Glutamatergic neuron (in vitro differentiated cells): ENCODE measurements at places on chromosomes 7 and 10.

DNA sequence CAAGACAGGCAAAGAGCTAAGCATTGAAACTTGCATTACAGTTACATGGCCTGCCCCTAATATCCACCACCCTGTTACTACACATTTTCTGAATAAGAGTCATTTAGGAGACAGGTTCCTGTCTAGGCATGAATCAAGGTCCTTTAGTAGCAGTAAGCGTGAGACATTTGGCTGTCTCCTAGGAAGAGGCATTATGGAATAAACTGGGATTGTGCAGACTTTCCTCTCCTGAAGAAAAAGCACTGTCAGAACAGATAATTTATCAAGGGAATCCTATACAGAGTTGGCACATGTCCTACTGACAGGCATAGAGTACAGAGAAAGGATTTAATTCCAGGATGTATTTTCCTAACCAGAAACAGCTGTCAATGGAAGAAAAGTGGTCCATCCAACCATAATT is 111.9 kb downstream of the INHBA start:
- DNase-seq = no peak

- no peak for DNase-seq
Observed at GRCh38 chr7:77674878-77675277, 21.4 kb upstream of the RSBN1L start.

DNA sequence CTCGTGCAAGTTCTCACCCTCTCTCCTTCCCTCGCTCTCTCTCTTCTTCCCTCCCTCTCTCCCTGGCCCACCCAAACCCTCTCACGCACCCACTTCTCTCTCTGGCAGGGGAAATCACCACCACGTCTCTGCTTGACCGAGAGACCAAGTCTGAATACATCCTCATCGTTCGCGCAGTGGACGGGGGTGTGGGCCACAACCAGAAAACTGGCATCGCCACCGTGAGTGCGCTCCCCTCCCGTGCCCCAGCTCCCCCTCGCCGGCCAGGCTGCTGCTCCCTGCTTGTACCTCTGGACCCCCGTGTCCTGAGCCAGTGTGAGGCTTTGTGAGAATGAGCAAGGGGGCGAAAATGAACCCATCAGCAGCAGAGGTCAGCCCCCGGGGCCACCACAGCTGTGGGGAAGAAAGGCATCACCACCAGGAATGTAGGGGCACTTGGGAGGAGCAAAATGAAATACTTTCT is 25.5 kb downstream of the C10orf105 start:
- no peak for DNase-seq

DNA sequence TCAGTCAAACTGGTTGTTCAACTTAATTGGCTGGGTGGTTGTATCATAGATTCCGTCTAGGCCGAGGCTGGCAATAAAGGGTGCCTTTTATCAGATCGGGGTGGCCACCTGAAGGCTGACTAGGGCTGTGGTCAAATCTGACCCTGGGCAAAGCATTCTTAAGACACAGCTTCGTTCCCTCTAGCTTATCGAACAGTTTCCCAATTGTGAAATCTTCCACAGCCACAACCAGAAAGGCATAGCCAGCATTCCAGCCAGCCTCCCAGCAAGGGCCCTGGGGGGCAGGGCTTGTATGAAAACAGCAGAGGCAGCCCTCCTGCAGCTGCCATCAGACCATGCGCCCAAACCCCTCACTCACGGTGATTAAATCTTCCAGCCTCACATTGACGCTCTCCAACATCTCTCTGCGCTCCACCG is 42.5 kb upstream of the TMEM213 start:
- peak; percentile 20 for DNase-seq

GRCh38 chr10:22310928-22311327 is 5.3 kb upstream of the COMMD3 start:
- DNase-seq = no peak

DNA sequence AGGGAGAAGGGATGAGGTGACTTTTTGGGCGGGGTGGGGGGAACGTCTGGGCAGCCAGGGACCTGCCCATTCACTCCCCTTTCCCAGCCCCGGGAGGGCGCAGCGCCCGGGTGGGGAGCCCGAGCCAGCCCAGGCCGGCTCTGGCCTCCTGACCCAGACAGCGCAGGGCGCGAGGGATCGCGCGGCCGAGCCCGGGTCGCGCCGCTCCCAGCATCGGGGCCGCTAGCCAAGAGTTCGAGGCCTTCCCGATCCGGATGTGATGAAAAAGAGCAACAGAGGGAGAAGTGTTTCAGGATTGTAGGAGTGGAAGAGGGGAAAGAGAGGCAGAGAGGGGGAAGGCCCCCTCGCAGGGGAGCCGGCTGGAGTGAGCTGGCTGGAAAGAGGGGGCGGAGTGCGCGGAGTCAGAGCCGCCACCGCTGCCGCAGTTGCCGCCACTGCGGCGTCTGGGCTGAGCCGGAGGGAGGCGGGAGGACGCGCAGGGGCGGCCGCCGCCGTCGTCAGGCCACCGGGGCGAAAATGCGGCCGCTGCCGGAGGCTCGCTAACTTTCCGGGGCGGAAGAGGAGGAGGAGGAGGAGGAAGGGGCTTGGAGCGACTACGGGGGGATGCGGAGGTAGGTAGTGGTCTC is at the start of gene MDFIC:
TSS of gene MDFIC (plus strand) at position 69 of the 626 bp plus-strand sequence. CDS start 940 bp downstream, outside the sequence.
- peak; percentile 56 for DNase-seq

GRCh38 chr10:118259288-118259906 is 82.7 kb downstream of the FAM204A start:
- DNase-seq = peak; percentile 89

GRCh38 chr10:102120991-102121738 is 997 bp upstream of the LDB1 start:
- peak; percentile 79 for DNase-seq

GRCh38 chr10:113920875-113921274 is 66.4 kb downstream of the NHLRC2 start:
- no peak for DNase-seq

DNA sequence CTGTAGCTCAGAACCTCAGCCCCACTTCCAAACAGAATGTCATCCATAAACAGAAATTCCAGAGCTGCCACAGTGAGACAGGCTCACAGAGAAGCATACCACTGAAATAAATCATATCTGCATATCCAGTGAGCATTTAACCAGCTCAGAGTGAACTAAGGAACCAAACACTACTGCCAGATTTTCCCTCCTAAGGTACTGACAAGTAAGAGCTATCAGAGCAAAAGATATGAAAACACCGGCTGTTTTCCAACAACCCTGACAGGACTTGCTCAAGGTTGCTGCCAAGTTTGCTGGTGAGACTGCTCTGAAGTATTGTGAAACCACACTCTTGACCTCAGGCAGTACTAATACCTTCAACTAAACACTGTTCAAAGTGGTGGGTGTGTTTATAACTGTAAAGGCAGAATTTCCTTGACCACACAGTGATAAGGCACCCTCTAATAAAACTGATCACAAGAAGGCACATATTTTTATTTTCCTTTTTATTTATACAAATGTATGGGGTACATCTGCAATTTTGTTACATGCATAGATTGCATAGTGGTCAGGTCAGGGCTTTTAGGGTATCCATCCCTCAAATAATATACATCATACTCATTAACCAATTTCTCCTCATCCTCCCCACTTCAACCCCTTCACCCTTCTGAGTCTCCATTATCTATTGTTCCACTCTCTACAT is 18.3 kb downstream of the SGMS1 start:
- no peak for DNase-seq

GRCh38 chr10:78209970-78210369 is 176.3 kb downstream of the RPS24 start:
- DNase-seq = no peak

DNA sequence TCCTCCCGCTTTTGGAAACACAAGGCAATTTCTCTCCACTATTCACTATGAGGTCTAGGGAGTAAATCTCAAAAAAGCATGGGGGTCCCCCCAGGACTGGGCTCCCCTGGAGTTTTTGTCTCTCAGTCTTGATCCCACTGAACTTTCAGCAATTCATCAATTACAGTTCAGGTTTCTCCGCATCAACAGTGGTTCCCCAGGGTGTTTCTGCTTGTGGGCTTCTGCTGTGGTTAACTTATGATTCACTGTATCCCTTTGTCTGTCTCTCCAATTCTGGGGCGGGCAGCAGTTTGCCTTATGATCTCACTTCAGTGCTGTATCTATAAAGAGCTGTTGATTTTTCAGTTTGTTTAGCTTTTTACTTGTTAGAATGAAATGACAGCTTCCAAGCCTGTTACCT is 142.6 kb upstream of the CDC14C start:
- no peak for DNase-seq

DNA sequence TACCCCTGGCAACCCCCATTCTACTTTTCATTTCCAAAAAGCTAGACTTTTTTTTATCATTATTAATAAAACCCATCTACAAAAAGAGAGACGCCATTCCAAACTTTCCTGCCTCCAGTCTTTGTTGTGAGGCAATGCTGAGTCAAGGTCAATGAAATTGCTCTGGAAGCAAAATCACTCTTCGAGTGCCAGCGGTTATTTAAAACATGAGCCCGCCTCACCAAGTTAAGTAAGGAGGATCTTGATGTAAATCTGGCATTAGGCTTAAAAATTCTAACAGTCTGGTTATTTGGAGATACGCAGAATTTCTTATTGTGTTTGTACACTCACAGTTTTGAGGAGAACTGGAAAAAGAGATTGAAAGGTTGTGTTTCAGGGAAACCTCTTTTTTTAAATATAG is 1196.3 kb downstream of the TYW1 start:
- no peak for DNase-seq

DNA sequence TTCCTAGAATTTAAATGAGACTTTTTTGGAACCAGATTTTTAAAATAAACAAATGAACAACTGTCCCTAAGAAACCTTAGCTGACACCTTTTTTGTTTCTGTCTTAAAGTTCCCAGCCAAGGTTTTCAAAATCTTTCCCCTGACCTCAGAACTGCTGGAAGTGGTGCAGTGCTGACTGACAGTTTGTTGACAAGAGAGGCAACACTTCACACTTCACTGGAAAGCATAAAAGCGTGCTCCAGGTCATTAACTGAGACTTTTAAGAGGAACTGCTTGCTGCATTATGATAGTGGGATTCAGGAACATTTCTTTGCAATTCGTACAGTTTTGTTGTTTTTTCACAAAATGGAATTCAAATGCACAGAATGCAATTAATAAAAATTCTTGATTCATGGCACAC is 36.2 kb downstream of the SYPL1 start:
- no peak for DNase-seq

DNA sequence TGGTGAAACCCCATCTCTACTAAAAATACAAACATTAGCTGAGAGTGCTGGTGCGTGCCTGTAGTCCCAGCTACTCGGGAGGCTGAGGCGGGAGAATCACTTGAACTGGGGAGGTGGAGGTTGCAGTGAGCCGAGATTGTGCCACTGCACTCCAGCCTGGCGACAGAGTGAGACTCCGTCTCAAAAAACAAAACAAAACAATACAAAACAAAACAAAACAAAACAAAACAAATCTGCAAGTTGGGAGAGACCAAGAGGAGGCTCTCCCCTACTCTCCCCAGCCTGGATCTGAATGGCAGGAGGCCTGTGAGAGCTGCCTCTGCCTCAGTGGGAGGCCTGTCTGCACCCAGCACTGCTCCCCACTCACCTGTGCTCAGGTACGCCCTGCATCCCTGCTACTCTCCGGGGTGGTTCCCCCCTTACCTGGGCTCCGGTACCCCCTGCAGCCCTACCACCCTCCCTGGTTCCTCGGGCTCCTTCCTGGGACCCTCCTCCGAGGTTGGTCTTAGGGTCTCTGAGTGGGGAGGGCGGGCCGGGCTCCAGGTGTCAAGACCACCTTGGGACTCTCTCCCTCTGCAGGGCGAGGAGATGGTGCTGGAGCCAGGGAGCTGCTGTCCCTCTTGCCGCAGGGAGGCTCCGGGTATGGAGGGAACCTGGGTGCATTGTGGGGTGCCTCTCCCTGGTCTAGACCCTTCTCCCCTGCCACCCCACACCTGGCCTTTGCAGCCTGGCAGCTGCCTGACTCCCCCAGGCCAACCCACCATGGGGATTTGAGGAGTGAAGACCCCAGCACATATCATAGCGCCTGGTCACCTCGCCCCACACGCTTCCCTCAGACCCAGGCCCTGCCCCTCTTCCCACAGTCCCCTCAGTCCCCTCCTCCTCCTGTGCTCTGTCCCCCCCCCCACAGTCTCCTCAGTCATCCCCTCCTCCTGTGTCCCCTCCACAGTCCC is 9.5 kb upstream of the ZNF862 start:
- no peak for DNase-seq

DNA sequence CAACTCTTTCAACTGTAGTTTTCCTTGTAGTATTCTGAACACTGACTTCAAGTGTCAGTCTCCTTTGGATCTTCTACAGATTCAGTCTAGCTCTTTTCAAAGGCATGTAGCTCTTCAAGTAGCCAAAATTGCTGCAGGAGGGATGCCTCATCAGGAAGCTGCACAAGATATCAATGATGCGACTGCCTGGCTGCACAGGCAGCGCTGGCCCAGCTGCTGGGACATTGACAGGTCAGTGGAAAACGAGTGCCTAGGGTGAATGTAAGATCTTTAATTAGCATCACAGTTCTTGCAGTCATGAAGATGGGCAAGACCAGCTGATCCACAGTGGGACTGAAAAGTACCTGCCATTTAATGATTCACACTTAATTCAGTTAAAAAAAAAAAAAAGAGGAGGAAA is 167.6 kb downstream of the ANK3 start:
- DNase-seq = peak; percentile 14

DNA sequence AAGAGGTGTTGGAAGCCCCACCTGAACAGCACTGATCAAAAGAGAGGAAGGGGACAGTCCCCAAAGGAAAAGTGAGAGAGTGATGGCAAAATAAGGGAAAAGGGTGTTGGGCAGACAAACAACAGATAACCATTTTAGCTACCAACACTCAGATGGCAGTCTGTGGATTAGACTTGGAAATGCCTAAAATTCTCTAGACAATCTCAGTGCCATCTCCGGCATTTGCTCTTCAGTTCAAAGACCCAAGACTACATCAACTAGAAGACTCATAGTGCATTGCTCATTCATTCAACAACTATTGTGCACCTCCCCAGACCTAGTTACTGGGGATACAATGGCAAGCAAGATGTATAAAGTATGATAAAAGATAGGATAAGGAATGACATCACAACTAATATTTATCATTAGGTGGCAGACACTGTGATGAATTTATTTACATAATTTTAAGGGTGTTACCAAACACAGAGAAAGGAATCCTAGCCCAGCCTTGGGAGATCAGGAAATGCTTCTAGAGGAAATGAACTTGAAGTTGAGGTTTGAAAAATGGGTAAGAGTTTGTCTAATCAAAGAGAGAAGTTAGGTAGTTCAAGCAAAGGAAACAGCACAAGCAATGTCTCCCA is 109.3 kb upstream of the ARID5B start:
- DNase-seq = no peak

DNA sequence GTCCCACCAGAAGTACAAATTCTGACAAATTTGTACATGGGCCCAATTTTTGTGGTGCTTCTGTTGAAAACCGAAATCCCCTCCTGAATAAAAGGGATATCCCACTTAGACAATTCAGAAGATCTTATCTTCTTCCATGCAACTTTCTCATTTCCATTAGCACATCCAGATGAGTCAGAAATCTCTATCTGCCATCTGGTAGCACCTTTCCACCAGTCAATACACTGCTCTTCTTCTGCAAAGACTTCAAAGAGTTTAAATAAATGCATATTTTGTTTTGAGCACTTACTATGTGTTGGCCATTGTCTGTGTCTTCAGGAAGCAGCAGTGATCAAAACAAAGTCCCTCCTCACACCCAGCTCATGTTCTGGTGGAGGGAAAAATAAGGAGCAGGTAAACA is 12.7 kb upstream of the KLF6 start:
- DNase-seq = no peak

GRCh38 chr7:95436407-95436806 is 1.6 kb upstream of the PON2 start:
- DNase-seq = no peak

GRCh38 chr10:99279626-99280111 is 44.0 kb upstream of the HPSE2 start:
- no peak for DNase-seq
